ENCODE measurements at places on chromosomes 2 and 18. TPM values are rescaled to one million over a fixed set of nuclear protein-coding genes. Genes with fewer than 3 reads are reported as not detected.

RBBP8 gene
- 48.9 TPM for total RNA-seq

VWA3B gene
- not detected for total RNA-seq

HOXD12 gene
- total RNA-seq = not detected

RAB12 gene
- 93.1 TPM for total RNA-seq

DNA sequence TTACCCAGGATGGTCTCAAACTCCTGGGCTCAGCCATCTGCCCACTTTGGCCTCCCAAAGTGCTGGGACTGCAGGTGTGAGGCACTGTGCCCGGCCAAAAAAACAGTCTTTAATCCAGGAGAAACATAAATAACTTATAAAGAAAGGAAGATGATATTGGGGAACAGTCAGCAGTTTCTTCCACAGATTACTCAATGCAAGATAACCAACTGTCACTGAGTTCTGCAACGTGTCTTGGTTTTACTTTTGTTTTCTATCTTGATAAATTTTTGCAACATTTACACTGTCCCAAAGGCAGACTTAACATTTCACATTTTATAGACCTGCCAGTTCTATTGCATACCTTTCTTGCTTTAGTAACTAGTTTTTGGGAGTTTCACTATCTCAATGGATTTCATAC is 71.1 kb downstream of the ANKRD44 start:
- DNase-seq = no peak

DNA sequence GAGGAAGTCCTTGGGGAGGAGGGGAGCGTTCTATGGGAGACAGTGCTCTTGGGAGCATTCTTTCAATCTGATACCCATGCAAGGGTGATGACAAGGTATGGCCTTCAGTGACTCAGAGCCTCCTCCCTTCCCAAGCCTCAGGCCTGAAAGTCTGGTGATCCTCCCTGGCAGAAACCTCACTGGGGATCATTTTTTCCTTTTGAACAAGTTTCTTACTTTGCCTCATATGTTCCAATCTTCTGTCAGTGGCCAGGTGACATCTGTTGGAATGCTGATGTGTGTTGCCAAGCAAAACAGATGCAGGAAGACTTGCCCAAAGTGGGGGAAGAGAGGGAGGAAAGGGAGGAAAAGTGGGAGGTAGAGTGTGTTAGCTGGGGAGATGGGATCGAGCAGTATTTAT is 224.8 kb downstream of the NEDD4L start:
- no peak for DNase-seq

DNA sequence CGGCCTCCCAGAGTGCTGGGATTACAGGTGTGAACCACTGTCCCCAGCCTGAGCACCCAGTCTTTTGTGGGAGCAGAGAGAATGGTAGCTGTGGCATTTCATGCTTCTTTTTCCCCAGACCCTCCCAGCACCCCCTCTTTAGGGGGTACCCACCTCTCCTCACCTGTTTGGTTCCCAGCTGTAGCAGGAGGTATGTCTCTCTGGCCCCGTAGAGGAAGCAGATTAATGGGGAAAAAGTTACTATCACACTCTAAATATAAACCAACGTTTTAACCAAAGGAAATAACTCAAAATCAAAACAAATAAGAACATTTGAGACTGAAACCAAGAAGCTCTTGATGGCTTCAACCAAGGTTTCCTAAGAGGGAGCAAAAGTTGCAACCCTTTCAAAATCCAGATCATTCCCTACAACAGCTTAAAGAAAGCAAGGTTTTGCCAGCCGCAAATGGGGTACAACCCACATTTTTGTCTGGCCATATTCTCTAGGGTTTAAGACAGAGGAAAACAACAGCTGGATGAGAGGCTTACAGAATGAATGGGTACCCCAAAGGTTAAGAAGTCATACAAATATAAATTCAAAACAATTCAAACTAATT is 8.0 kb downstream of the RNF125 start:
- no peak for DNase-seq

DNA sequence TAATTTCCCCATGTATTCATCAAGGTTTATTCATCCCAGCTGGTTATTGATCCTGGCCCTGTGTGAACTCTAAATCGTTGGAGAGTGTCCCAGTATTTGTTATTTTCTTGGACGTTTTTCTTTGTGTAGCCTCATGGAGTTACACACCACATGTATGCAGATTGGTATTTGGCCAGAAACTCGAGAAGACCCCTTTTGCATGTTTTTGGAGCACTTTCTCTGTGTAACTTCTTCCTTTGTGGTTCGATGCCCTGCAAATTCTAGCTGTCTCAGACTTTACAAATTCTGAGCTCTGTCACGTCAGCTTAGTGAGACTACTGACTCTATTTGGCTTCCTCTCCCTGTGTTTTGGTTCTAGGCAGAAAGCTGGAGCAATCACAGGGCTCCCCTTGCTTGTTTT is 198.7 kb downstream of the MCFD2 start:
- no peak for DNase-seq

DNA sequence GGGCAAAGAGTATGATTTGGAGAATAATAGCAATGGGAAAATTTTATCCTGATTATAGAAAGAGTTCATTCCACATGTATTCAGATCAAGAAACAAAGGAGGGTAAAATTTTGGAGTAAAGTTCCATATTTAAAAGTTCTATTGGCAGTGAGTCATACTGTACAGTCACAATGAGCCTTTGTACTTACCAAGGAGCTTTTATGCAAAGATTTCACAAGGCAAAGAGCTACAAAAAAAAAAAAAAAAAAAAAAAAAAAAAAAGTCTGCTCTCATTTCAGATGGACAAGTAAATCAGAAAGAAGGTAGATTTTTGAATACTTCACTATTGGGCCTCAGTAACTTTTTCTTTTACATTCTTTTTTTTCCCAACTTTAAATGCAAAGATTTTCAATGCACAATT is 1802.2 kb upstream of the PIK3C3 start:
- DNase-seq = no peak

DNA sequence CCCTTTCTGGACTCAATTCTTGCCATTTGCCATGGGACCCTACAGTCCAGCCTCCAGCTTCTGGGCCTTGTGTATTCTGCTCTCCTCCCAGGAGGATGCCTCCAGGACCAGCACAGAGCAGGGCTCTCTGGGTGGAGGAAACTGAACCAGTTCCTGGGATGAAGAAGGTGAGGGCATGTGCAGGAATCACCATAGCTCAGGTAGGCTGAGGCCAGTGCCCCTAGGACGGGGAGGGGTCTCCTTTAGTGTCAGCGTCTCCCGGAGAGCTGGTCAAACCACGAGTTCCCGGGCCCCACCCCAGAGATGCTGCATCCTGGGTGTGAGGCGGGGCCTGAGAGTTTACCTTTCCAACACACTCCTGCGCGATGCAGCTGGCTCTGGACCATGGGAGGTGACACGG is 5.8 kb upstream of the PRELID3A start:
- DNase-seq = no peak

DNA sequence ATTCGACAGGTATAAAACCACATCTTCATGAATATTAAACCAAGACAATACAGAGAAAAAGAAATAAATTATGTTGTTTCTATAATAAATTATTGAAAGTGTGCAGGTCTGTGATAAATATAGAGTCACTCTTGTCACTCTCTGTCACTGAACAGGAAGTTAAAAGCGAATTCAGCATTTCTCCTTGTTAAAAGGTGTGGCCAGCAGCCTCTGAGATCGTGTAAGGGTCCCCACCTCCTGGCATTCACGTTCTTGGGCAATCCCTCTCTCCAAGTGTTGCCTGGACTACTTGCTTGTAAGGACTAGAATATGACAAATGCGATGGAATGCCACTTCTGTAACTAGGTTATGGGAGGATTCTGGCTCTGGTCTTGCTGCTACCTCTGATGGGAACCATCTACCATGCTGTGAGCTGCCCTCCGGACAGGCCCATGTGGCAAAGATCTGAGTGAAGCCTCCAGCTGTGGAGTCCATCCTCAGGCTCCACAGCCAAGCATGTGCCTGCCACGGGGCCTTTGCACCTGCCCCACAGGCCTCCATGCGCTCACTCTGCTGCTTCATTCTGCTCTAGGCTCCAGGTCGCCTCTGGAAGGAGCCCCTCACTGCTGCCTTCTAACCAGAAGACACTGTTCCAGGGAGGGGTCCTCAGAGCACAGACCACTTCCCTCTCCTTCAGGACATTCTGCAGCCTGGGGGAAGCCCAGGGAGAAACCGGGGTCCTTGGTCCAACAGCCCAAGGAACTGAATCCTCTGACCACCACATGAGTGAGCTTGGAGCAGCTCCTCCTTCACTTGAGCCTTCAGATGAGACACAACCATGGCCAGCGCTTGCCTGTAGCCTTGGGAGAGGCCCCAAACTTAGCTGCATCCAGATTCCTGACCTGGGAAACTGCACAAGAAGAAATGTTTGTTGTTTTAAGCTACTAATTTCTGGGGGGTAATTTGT is 202.9 kb upstream of the HDAC4 start:
- DNase-seq = no peak

GRCh38 chr2:146801886-146802285 is 1042.9 kb upstream of the ACVR2A start:
- DNase-seq = no peak
